NCI-H1694 (cell line): ENCODE measurements at places on chromosomes 4 and X.

GRCh38 chrX:112085149-112085548 is 2.6 kb upstream of the TRPC5 start:
- DNase-seq: no peak

- DNase-seq: no peak
These were observed 525.0 kb upstream of the SPANXN1 start for GRCh38 chrX:144722307-144722706.

- DNase-seq: no peak
These were observed 89.4 kb upstream of the MYOZ2 start for GRCh38 chr4:119046263-119046662.

DNA sequence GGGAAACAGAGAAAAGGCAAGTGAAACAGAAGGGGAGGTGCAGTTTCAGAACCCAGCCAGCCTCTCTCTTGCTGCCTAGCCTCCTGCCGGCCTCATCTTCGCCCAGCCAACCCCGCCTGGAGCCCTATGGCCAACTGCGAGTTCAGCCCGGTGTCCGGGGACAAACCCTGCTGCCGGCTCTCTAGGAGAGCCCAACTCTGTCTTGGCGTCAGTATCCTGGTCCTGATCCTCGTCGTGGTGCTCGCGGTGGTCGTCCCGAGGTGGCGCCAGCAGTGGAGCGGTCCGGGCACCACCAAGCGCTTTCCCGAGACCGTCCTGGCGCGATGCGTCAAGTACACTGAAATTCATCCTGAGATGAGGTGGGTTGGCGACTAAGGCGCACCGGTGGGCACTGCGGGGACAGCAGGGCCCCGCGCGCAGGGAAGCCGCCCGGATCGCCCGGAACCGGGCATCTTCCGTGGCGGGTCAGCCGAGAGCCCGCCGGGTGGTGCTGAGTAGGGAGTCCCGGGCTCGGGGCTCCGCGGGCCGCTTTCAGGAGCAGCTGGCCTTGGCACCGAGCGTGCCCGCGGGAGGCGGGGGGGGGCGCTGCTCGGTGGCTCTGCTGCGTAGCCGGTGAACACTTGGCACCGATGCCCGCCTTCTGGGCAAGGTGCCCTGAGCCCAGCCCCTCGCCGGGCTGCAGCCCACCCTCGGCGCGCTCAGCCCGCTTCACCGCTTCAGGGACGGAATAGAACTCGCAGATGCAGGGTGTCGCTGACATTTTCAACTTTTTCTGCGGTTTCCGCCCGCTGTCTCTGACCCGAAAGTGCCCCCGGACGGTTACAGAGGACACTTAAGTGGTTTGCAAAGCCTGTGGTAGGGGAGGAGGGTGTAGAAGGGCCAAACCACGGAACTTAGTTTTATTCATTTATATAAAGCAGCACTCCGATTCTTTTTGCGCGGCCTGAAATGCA is at the start of gene CD38:
CD38 (plus strand) TSS at position 40 of the 953 bp plus-strand sequence; CDS start at position 127, 87 bp downstream.
- no peak for DNase-seq

DNA sequence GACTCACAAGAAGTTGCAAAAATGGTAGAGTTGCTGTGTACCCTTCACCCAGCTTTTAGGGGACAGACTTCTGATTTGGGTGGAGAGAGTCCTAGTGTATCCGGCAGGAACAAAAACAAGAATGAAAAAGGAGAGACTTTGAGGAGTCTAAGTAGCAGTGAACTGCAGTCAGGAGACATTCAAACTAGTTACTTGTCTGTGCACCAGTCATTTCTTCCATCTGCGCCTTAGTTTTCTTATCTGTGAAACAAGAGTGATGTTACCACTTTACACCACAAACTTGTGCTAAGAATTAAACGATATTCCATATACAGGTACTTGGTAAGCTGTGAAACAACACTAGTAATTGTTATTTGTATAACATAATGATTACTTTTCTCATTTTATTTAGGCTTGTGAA is 47.3 kb downstream of the SH2D1A start:
- no peak for DNase-seq

DNA sequence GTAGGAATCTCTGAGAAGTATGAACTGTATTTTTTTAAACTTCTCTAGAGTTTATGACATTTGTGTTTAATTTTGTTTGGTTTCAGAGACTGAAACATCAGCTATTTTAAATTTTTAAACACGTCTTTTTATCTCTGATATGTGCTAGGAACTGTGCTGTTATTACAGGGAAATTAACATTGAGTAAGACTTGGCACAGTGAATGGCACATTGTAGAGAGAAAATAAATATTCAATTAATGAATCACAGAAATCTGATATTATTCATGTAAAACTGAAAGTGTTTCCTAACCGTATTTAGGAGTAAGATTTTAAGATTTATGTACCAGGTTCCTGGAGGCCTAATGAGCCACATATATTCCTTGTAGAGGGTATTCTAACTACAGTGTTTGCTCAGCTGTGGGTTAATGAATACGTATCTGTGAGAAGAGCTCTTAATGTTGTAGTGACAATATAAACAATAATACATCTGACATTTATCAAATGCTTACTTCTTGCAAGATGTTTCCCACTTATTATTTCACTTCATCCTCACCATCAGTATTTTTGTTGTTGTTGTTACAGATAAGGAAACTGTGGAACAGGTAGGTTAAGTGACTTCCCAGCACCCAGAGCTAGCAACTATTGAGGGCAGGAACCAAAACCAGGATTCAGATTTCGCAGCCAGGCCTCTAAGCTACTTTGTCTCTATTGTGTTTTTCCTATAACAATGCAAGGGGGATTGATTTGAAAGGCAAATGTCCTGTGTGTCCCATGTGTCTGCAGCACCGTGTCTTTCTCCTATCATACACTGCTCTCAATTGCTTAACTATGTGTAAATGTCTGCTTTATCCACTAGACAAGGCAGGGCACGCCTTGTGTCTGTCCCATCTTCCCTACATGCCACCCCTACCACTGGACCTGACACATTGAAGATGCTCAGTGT is 121.1 kb upstream of the FAM9C start:
- no peak for DNase-seq

GRCh38 chrX:95640226-95640625 is 1044.4 kb upstream of the DIAPH2 start:
- no peak for DNase-seq

- DNase-seq: no peak
These were observed 36.6 kb downstream of the PHF8 start for GRCh38 chrX:54007682-54008081.

DNA sequence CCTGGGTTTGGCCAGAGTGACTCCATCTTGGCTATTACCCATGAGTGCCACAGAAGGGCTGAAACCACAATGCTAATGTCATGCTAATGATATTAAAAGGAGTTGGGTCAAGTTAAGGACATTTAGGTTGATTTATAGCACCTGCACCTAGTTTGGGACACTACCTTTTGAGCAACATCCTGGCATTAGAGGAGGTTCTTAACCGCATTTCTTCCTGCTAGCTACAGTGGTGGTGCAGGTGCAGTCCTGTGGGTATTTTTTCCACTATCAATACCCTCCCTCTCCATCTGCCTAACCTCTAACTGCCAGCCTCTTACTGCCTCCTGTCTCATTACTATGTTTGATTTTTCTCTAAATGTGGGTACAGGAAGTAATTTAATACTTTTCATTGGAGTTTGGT is 1276.1 kb downstream of the FSTL5 start:
- DNase-seq: no peak

- peak; percentile 26 for DNase-seq
These were observed 4.8 kb upstream of the DAPP1 start for GRCh38 chr4:99811850-99812249.

DNA sequence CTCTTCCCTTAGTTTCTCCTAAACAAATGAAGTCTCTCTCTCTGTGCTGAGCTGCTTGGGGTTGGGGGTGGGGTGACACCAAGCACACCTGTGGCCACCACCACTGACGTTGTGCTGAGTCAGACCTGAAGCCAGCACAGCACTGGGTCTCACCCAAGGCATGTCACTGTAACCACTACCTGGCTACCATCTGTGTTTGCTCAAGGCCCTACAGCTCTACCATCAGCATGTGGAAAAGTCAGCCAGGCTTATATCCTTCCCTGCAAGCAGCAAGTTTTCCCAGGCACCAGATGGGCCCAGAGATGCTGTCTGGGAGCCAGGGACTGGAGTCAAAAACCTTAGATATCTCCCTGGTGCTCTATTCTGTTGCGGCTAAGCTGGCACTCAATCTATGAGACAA is 6.9 kb downstream of the CXCL10 start:
- peak; percentile 13 for DNase-seq

GRCh38 chr4:1970926-1971325 is 37.8 kb downstream of the NELFA start:
- DNase-seq: no peak

- no peak for DNase-seq
These were observed 1.1 kb upstream of the FGF16 start for GRCh38 chrX:77446029-77446585.

- DNase-seq: no peak
These were observed 14.3 kb upstream of the UBA1 start for GRCh38 chrX:47179221-47179927.

DNA sequence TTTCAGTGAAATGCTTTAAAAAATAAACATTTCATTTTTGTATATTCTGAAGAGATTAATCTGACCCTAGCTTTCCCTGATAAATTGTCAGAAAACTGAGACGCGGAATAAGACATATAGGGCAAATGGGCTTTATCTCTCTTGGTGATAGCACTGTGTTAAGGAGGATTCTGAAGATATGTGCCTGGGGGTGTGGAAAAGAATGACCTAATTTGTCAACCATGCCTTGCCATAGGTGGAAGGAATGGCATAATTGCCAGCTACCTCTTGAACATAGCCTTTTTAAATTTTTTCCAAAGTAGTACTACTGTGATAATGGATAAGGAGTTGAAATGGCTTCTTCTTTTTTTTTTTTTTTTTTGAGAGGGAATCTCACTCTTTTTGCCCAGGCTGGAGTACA is 11.7 kb downstream of the JADE1 start:
- no peak for DNase-seq

DNA sequence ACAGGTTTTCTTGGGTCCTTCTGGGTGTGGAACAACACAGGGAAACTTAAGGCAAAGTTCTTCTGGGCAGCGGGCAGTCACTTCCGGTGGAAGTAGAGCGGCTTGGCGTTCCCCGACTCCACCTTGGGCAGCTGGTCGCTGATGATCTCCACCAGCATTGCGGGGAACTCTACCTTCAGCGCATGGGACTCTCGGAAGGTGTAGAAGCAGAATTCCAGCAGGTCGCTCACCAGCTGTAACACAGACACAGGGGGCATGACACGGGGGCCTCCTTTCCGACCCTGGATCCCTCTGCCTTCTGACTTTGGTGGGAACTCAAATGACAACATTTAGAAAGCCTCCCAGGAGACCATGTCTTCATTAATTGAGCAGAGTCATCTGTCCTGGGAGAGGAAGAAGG is 349.4 kb downstream of the ARHGAP10 start:
- DNase-seq: no peak

DNA sequence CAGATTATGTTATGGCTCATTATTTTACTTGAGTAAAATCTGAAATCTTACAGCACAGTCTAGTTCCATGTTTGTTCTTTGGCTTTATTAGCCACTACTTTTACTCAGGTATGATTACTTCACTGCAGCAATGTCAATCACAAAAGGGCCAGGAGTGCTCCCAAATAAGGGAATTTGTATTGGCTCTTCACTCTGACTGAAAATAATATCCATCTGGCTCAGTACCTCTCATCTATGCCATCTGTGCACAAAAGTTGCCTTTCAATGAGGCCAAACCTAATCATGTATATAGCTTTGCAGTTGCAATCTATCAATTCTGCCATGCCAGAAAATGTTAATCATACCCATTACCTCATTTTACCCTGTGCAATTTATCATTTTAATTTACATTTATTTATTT is 161.1 kb downstream of the TECRL start:
- no peak for DNase-seq

GRCh38 chrX:43505769-43506168 is 150.3 kb upstream of the MAOA start:
- DNase-seq: no peak

DNA sequence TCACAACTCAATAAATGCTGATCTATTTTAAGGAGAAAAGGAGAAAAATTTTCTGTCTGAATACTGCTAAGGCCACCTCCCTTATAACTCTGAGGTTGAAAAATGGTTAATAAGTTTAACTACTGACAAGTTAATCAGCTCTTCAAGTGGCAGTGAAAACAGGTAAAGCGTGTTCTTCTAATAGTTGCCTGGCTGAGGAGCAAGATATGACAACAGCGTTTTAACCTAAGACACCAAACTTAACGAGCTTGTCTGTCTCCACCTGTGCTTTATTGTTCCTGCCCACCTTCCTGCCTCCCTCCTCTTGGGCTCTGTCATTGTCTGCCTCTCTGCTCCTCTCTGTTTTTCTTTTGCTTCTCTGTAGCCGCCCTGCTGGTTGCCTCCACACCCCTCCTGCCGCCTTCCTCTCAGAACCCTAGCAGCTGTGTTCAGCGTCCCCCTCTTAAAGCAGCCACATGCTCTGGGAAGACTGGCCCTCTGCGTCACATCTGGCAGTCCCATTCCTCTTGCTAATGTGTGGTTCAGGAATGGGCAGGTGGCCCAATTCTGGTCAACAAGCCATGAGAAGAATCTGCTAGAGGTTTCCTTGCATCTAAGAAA is 4.3 kb upstream of the TSPAN5 start:
- DNase-seq: no peak

DNA sequence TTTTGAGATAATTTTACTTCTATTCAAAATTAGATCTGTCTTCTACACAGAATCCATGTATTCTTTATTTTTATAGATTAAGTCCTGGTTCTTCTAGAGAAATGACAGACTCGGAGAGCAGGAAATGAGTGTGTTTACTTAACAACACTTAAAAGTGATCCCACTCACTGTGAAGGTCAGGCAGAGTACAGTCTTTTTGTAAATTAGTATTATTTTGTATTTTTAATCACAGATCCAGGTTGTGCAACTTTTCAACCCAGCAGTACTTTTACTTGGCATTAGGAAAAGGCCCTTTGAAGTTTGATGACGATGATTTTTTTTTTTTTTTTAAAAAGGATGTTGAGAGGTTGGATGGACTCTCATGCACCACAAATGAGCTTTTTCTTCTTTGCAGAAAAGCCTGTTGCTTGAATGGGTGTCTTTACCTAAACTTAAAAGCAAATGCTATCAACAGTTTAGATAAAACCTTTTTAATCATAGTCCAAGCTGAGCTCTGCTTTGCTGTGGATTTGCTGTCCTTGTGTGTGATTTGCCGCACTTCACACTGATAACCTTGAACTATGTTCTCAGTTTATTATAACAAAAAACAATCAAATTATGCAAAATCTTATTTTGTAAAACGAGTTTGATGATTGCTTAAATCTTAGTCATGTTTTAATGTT is 114.1 kb downstream of the MXRA5 start:
- no peak for DNase-seq

DNA sequence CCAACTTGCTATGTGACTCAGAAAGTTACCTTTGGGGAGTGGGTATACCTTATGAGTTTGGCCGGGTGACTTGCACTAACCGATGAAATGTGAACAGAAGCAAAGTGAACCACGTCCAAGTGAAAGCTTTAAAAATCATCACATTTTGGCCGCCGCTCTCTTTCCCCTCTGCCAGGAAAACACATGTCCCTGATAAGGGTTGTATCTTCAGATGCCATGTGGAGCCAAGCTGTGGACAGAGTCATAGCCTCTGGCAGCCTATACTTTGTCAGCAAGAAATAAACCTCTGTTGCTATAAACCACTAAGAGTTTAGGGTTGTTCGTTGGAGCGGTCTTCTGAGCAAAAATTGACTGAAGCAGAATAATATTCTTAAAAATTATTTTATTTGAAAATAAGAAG is 92.3 kb downstream of the PRDM5 start:
- DNase-seq: no peak

GRCh38 chr4:40199999-40200874 is 3.4 kb downstream of the RHOH start:
- DNase-seq: no peak

- no peak for DNase-seq
These were observed 1496.8 kb downstream of the RPA4 start for GRCh38 chrX:98380556-98380955.
